ENCODE measurements at places on chromosomes 2 and 18. TPM values are rescaled to one million over a fixed set of nuclear protein-coding genes. Genes with fewer than 3 reads are reported as not detected.

- no peak for DNase-seq
These were observed 74.1 kb downstream of the EMX1 start for GRCh38 chr2:72991439-72991725.

DNA sequence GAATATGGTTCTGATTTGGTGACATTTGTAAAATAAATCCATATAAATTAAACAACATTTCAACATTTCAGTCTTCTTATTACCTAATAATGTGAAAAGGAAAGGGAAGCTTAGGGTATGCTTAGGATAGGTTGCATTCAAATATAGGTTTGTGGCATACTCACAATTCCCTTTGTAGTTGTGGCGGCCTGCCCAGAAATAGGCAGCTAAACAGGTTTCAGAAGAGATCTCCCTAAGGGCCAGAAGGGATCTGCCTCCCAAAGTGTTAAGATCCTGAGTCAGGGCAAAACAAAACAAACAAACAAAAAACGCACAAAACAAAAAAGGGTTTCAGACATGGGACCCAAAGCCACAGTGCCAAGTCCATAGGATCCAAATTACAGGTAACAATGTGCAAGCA lies 41.4 kb upstream of the TCF7L1 start:
- no peak for DNase-seq

The PGAP1 gene
- polyA plus RNA-seq = not detected

The RAPGEF4 gene
- polyA plus RNA-seq = not detected
